Frontal cortex (tissue), 4 donors: ENCODE measurements at places on chromosomes 3 and 15.

- DNase-seq = no peak
Observed at GRCh38 chr3:45628746-45629145, 34.2 kb downstream of the LIMD1 start.

- no peak for DNase-seq
Observed at GRCh38 chr15:70519616-70520015, 243.7 kb downstream of the UACA start.

DNA sequence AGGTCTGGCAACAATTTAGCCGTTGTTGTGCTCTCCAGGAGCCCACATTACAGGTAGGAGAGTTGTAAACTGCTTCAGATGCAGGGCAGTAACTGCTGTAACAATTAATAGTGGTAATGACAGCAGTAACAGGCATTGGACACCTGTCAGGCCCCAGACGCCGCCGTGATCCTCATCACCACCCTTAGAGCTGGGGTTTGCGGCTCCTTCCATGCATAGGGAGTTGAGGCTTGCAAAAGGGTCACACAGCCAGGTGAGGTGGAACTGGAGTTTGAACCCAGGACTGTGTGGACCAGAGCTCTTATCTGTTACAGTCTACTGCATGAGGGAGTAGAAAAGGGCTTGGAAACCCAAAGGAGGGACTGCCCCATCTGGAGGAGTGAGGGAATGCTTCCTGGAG lies 26.8 kb upstream of the NR2C2 start:
- no peak for DNase-seq

GRCh38 chr15:63509056-63509954 lies 4.9 kb downstream of the USP3 start:
- DNase-seq = no peak

DNA sequence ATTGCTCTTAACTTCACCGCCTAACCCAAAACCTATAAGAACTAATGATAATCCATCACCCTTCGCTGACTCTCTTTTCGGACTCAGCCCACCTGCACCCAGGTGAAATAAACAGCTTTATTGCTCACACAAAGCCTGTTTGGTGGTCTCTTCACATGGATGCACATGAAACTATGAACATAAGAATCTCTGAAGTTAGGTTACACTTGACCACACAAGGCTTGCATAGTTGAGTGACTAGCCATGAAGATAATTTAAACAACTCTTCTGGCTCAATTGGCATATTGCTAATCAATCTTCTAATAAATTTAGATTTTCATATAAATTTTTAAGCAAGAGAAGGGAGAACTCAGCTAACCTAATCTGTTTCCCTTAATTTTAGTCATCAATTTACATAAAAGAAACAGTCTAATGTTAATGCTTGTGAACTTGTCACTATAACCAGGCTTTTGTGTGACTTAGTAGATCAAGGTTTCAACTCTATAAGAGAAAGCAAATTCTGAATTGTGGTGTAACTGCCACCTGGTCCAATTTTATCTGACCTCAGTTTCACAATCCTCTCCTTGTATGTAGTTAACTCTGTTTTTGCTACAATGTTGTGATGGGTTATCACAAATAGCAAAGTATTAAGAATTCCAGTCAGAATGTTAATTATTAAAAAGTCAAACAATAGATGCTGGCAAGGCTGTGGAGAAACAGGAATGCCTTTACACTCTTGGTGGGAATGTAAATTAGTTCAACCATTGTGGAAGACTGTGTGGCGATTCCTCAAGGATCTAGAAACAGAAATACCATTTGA lies 82.0 kb downstream of the HHLA2 start:
- DNase-seq = no peak

GRCh38 chr3:69983546-69984265 lies 15.8 kb upstream of the SAMMSON start:
- no peak for DNase-seq

GRCh38 chr15:40807888-40808461 lies 702 bp upstream of the DNAJC17 start:
- DNase-seq = no peak

- DNase-seq = no peak
Observed at GRCh38 chr15:69548395-69549180, 96.0 kb downstream of the RPLP1 start.
